Naive thymus-derived CD8-positive, alpha-beta T cell (primary cell): ENCODE measurements at places on chromosomes 12 and 14.

DNA sequence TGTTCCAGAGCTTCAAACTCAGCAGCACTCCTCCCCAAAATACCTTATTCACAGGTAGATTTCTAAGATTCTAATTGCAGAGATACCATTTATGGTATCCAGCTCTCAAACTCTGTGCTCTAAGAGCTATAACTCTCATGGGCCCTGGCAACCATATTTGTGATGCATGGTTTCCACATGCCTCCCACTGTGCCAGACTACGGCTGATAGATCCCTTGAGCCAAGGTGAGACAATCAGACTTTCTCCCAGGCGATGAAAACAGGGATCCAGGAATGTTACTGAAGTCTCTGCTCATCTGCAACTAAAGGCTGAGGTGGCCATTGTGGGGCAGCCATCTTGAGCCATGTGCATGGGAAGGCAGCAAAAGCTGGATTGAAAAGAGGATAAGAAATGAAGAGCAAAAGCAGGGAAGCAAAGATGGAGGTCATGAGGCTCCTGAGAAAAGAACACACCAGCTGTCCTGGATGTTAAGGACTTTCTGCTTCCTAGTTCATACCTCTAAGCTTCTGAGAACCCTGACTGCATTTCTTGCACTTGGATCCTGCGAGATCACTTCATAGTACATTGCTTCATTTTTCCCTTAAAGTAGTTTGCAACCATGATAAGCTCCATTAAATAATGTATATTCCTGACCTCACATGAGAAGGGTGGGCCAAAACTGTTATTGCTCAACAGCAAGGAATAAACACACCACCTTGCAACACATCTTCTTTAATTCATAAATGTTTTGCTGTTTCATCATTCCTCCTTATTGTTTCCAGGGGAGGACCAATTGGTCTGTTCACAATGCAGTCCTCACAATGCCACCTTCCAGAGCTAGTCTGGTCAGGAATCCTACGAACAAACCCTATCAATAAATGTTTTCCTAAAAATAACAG is 5.4 kb downstream of the EGLN3 start:
- DNase-seq, result no peak

- DNase-seq, result no peak
Observed at GRCh38 chr14:67079846-67080245, 109.4 kb upstream of the GARIN2 start.

- no peak for DNase-seq
Observed at GRCh38 chr12:93763746-93764147, 86.6 kb downstream of the CRADD start.

DNA sequence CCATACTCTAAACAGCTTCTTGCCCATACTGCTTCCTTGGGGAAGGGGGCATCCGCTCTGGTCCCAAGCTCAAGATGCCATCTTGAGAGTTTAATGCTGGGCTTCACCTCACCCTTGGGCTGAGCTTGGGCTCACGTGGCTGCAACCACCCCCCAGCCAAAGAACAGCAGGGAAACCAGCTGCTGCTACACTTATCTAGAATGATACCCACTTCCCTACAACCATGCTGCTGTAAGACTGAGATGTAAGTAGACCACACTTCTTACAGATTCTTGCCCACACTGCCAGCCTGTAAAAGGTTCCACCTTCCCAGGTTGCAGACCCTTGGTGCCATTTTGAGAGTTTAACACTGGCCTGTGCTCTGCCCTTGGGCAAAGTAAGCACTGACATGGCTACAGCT is 9.7 kb downstream of the CTSG start:
- DNase-seq, result no peak

DNA sequence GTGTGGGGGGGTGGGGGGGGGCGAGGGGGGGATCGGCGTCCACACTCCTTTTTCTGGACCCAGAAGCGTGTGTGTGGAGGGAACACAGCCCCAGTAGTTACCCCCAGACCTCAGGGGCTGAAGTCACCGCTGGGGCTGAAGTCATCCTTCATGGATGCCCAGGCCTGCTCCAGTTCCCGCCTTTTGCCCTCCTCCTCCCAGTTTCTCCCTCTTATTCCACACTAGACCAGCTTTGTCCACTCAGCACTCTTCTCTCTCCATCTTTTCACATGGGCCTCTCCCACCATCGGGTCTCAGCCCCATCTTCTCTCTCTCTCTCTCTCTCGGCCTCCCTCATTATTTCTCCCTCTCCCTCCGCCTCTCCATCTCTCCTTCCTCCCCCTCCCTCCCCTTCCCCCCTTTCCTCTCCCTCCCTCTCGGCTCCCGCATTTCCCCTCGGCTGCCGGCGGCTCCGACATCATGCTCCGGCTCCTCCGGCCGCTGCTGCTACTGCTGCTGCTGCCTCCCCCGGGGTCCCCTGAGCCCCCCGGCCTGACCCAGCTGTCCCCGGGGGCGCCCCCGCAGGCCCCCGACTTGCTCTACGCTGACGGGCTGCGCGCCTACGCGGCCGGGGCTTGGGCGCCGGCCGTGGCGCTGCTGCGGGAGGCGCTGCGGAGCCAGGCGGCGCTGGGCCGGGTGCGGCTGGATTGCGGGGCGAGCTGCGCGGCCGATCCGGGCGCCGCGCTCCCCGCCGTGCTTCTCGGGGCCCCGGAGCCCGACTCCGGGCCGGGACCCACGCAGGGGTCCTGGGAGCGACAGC is at the start of gene P3H3:
Gene P3H3 (plus strand): TSS at position 426 of the 799 bp plus-strand sequence. CDS start 34 bp downstream, at position 460.
- DNase-seq, result no peak

GRCh38 chr12:50918584-50919316 is 33.6 kb upstream of the HIGD1C start:
- DNase-seq, result no peak

- DNase-seq, result no peak
Observed at GRCh38 chr12:123705935-123706334, 6.2 kb upstream of the ATP6V0A2 start.

DNA sequence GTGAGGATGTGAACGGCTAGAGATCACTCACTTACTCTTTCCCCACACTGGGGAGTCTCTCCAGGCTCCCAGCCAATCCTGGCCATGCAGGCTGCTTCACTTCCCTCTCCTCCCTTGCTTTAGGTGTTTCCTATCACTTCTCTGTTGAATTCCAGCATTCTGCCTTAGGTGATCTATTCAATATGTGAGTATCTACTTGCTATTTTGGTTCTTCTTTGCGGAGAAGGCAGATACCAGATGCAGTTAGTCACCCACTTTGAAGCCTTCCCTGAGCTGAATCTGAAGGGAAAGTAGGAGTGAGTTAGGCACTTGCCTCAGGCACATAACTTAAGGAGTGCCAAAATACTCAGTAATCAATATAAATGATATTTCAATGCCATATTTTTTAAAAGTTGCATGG is 36.0 kb upstream of the FAR2 start:
- DNase-seq, result no peak

GRCh38 chr14:56678838-56679237 is 99.2 kb downstream of the TMEM260 start:
- DNase-seq, result no peak
